Kidney (tissue), 22 donors: ENCODE measurements at places on chromosomes 3 and 15. TPM values are rescaled to one million over a fixed set of nuclear protein-coding genes. Genes with fewer than 3 reads are reported as not detected.

GRCh38 chr15:79874242-79874641 lies 22.6 kb downstream of the MTHFS start:
- H3K36me3 ChIP-seq, result peaks cover 14% of the 10 kb centered on the region
- no peaks in the 10 kb centered on the region for H3K27me3 ChIP-seq
- no peak for DNase-seq
- H3K27ac ChIP-seq, result no peak overlapping the region
- no peak overlapping the region for H3K4me3 ChIP-seq

DNA sequence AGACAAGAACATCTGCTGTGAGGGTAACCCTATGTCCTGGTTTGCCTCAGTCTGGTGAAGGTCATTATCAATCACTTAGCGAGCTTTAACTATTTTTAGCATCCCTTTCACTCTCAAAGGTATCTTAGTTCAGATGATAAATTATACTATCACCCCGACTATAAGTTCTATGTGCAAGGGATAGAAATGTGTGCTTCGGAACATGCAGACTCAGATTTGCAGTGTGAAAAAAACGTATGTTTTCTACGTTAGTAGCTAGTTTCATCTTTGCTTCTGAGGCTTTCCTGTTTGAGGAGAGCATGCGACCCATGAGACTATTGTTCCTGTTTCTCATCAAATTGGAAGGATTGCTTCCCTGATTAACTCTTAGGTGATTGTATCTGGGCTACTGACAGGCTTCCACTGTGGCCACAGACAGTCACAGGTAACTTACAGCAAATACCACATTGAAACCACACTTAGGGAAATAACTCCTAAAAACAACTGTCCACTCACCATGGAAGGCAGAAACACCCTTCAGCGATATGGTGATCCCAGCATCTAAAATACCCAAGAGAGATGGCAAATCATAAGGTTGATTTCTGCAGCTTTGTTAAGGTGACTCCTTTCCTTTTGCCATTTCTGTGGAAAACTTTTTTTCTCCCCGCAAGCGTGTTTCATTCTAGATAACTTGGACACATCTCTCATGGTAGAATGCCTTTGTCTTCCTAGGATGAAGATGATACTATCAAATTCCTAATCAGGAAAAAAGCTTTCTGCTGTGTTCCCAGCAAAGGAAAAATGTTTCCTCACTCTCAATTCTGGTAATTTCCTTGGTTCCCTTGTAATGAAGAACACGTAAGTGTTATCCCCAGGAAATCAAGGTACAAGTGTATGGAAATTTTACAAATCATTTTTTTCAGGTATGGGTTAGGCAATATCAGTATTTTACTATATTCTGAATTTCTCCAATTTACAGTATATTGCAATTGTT lies 5.2 kb downstream of the GCSAM start:
- no peaks in the 10 kb centered on the region for H3K4me1 ChIP-seq
- DNase-seq, result no peak
- H3K27me3 ChIP-seq, result no peaks in the 10 kb centered on the region
- H3K4me3 ChIP-seq, result no peak overlapping the region

Gene UROC1
- total RNA-seq, result not detected

- no peak for DNase-seq
- H3K4me3 ChIP-seq, result no peak overlapping the region
- H3K36me3 ChIP-seq, result no peaks in the 10 kb centered on the region
- H3K27ac ChIP-seq, result no peak overlapping the region
Measured at GRCh38 chr3:42157540-42158538, 66.7 kb downstream of the TRAK1 start.

Gene GXYLT2
- total RNA-seq, result 3.8 TPM

DNA sequence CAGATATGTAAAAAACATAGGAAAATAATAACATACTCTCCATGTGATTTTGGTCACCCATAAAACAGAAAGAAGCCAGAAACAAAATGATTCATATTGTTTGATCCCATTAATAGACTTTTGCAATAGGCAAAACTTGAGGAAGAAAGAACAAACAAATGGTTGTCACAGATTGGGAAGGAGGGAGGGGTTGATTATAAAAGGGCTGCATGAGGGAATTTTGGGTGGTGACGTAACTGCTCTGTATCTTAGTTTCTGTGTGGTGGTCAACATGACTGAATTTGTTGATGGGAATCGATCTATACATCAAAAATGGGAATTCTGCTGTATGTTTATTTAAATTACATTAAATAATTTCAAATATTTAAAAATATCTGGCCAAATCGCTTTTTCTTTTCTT lies 86.3 kb downstream of the P3H2 start:
- H3K27me3 ChIP-seq, result no peaks in the 10 kb centered on the region
- no peak overlapping the region for H3K4me3 ChIP-seq
- DNase-seq, result no peak
- H3K4me1 ChIP-seq, result no peaks in the 10 kb centered on the region
- H3K36me3 ChIP-seq, result no peaks in the 10 kb centered on the region
